ENCODE measurements at places on chromosomes 3 and 15.
A peak's percentile ranks its signal among the peaks of the same experiment; 100 is the strongest.

- DNase-seq: no peak
Observed at GRCh38 chr15:27583651-27584050, 515.5 kb downstream of the OCA2 start.

DNA sequence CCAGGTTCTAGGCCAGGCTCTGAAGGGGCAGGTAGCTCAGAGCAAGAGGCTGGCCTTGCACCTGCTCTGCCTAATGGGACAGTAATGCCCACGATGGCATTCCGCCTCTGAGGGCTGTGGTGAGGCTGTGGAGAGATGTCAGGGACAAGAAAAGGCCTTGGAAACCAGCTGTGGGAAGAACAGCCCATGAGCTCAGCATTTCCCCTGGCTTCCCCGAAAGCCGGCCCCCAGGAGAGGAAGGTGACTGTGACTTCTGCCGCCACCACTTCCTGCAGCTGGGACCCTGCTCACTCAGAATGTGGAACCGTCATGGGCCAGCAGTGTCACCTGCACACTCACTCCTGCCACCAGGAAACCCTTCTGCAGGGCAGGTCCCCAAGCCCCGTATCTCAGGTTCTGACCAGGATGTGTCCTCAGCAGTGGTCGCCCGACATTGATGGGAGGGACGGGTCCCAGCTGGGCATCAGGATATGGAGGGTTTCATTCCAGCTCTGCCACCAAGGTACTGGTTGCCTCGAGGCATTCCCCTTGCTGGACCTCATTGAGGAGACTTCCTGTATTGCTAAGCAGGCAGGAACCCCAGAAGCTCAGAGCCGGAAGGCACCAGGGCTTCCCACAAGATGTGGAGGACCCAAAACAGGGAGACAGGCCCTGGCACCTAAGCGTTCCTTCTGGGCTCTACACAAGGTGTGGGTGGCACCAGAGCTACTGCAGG is 30.7 kb downstream of the SEMA7A start:
- no peak for DNase-seq

DNA sequence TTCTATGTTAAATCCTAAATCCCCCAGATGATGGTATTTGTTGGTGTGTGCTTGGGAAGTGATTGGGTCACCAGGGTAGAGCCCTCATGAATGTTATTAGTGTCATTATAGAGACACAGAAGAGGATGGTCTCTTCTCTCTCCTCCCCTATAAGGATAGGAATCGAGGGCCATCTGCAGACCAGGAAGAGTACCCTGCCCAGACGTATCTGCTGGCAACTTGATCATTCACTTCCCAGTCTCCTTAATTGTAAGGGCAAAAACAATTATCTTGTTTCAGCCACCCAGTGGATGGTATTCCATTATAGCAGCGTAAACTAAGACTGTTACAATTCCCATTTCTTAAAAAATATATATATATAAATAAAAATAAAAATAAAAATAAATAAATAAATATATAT is 892.2 kb downstream of the SI start:
- DNase-seq: no peak

DNA sequence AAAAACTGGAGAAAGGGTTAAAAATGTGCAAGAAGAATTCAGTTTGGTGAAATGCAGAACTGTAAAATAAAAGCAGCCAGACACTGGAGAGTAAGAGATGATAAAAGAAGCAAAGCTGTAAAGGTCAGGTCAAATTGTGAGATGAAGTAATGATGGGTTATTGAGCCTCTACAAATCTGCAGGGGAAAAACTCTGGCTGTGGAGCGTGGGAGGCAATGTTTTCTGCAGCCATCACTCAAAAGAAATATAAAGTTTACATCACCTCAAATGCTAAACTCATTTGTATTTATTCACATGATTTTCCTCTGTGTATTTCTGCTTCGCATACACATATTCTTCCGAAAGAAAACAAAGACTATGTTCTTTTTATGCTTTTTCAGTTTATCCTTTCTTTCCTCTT is 158.8 kb upstream of the GPR149 start:
- DNase-seq: no peak

DNA sequence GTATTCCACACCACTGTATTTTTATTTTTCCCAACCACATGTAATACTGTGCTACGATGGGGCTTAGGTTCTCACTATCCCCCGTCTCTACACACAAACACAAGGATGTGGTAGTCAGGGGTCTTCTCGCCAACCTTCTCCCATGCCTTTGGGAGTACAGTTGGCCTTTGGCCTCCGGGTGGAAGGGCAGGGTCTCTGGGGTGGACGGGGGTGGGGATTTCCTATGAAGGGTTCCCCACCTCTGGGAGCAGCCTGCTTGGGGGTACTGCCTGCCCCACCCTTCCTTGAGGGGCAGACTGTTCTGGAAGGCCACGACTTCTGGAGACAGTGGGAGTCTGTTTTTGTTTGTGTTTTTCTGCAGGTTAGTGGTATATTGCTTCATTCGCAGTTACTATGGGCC is 21.3 kb upstream of the RAD18 start:
- DNase-seq: no peak

DNA sequence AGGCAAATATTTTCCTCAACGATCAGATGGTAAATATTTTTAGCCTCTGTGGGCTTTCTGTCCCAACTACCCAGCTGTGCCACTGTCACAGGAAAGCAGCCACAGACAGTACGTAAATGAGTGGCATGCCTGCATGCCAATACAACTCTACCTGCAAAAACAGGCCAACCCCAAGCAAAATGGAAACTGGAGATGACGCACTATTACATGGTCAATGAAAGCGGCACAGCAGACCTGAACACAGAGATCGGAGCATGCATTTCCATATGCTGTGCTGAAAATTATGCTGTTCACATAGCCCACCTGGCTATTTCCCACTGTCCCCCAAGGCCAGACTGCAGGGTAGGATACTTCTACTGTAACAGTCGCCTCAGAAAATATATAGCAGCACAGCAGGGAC is 57.8 kb downstream of the HERC2 start:
- no peak for DNase-seq

- DNase-seq: no peak
Observed at GRCh38 chr15:94029495-94029894, 201.9 kb upstream of the MCTP2 start.

GRCh38 chr3:170178651-170179050 is 2.9 kb downstream of the PHC3 start:
- DNase-seq: no peak

- no peak for DNase-seq
Observed at GRCh38 chr3:21013566-21013965, 737.4 kb downstream of the ZNF385D start.

DNA sequence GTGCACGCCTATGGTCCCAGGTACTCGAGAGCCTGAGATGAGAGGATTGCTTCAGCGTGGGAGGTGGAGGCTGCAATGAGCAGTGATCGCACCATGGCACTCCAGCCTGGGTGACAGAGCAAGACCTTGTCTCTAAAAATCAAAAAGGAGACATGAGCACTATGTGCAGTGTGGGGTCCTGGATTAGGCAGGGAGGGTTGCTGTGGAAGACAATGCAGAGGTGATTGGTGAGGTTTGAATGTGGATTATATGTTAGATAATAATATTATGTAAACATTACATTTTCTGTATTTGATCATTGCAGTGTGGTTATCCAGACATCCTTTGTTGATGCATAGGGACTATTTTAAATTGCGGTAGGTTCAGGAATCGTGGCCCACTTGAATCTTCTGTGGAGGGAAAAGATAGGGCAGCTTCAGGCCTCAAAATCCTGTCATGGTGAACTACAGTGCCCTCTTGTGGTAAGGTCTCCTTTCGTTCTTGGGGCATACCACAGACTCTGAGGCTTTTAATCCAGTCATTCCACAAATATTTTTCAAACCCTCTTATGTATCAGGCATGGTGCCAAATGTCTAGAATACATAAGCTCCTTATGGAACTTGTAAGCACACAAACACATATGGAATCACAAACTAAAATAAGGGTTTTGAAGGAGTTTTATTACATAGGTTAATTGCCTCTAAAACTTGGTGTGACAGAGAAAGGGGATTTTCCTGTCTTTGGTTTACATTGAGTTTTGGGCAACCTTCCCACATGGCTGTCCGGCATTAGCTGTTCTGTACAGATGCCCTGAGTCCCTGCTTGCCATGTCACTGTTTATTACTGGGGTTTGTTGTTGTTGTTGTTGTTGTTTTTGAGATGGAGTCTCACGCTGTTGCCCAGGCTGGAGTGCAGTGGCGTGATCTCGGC is 37.7 kb downstream of the GPD1L start:
- peak; percentile 42 for DNase-seq

DNA sequence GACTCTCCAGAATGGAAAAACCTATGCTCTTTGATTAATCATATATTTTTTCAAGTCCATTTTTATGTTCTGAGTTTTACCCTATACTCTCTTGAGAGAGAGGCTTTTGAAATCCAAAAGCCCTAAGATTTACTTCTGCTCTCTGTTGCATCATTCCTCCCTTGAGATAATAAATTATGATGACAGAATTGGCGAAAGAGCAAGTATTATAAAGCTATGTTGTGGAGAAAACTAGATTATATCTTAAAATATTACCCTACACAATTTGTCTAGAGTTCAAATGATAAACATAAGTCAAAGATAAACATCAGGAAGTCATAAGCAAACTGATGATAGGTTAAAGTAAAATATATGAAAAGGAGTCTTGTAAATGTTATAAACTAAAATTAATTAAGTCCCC is 293.4 kb upstream of the MME start:
- DNase-seq: no peak

DNA sequence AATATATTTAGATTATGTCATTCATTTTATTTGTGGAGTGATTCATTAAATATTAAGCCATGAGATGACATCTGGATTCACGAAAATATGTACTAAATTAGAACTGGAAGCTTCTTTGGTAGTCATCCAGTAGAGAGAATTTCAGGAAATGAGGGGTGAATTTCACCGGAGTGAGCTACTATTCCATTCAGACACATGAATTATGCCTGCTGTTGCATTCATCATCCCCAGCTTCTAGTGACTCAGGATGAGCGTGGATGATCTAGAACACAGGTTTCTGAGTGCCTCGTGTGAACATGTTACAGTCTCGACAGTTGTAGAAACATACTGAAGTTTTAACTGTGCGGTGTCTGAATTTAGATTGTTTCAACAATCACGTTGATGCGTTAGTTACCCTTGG is 42.9 kb upstream of the GABRG3 start:
- DNase-seq: no peak

GRCh38 chr3:44045476-44046275 is 196.0 kb upstream of the TOPAZ1 start:
- peak; percentile 72 for DNase-seq

GRCh38 chr3:32992310-32992686 is 40.9 kb downstream of the CCR4 start:
- no peak for DNase-seq

DNA sequence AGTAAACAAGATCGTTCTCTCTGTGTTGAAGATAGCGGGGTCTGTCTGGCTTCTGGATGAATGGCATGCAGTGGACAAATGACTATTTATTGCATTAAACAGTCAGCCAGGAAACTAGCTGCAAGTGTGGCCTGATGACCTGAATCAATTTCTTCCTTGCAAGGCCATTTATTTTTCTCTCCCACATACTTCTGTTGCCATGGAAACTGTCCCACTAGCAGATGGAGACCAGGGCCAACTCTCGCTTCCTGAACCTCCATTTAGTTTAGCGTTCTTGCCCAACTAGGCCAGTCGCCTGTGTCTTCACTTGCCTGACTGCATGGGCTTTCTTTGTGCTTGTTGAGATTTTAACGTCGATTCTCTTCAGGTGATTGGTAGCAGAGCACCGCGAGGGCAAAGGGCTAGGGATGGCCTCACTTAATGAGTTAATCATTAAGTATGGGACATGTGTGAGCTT is 27.6 kb downstream of the LMCD1 start:
- no peak for DNase-seq

- DNase-seq: no peak
Observed at GRCh38 chr3:172283841-172284357, 164.4 kb downstream of the GHSR start.

All from NCI-H1092 (cell line).